Activated CD4-positive, CD25-positive, alpha-beta regulatory T cell treated with anti-CD3 and anti-CD28 coated beads, Interleukin-2, amount 50 U/mL, for 16 hours (primary cell): ENCODE measurements at places on chromosomes 7 and 10.

GRCh38 chr7:122040147-122040546 lies 103.9 kb downstream of the AASS start:
- DNase-seq, result no peak

DNA sequence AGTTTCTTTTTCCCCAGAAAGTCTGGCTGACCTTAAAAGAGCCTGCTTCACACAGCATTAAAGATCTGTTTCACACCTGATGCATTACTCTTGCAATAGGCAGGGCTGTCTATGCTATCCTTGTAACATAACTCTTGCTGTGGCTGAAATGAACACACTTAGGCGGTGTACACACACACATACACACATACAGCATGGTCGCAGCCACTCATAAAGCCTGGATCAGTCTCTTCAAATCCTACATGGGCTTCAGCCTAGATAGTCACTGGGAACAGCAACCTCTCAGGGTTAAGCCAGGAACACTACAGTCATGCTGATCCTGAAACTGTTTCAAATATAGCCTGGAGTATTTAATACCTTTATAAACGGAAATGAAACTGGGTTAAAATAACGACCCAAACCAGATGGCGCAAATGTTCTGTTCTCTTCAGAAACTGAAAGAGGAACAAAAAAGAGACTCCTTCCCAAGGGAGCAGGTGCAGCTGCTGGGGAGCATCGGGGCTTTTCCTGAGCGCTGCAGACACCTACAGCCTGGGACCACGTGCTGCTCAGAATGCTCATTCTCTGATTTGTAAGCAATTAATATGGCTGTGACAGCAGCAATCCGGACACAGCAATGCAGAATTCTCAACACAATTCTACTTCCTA lies 61.0 kb upstream of the SFMBT2 start:
- DNase-seq, result no peak

DNA sequence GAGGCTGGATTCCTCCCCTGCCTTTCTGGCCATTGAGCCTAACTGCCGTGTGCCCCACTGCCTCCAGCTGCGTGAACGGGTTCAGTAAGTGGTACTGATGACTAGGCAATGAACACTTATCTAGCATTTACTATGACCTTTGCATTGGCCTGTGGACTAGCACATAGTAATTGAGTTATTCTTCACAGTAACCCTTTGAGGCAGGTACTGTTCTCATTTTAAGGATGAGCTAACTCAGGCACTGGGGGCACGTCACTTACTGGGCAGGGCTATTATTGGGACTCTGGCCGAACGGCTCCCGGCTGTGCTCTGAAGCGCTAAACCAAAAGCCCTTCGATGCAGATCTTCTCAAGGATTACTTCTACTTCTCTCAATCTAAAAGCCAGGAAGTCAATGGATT lies 38.3 kb downstream of the WIPF3 start:
- no peak for DNase-seq

DNA sequence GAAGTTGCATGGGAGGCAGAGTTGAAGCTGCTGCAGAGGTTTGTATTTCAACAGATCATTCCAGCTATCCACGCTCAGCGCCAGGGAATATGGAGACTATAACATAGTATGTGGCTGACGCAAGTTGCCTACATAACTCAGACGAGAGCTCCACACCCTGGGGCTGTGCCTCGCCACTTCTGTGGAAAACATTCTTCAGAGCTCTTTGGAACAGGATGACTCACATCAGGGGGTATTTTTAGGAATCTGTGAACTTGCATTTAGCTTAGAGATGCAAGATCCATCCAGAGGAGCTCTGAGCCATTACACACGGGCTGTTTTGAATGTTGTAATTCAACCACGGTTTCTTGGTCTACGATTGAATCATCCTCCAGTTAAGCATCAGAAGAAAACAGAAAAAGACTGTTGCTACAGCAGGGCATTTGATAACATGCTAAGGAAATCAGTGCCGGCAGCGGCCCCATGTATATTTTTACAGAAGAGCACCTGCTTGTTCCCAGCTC lies 481.5 kb upstream of the AKR1E2 start:
- no peak for DNase-seq

DNA sequence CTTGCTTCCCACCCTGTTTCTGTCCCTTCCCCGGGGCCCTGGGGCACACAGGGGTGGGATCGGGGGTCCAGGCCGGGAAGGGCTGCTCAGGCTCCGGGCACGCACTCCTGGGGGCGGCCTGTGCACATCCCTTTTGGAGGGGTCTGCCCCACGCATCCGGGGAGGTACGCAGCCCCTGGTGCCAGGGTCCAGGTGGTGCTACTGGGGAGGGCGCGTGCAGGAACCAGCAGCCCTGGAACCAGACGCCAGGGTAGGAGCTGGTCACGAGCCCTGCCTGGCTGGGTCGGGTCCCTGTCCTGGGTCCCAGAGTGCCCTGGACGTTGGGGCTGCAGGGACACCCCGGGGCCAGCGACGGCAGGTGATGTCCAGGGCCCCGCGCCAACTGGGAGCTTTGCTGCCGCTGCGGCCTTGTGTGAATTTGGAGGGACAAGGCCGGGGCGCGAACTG lies 53.4 kb downstream of the GLRX3 start:
- DNase-seq, result no peak
